ENCODE measurements at places on chromosomes 6 and 20. TPM values are rescaled to one million over a fixed set of nuclear protein-coding genes. Genes with fewer than 3 reads are reported as not detected.

DNA sequence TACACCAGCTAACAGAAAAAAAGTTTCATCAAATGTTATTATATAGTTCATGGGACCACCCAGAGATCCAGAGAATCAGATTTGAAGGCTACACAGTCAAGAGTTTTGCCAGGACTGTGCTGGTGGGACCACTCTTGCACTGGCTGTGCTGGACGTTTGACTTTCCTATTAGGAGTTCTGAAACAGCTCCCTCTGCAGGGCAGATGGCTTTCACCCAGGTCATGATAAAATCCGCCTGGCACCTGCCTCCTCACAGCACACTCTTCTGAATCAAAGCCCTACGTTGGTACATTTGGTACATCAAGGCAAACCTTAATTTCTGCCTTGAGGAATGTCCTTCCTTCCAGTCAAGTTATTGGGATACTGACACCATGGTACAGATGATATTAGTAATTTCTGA is 302.1 kb downstream of the ZNF217 start:
- H3K27ac ChIP-seq, result no peak overlapping the region
- no peak overlapping the region for H3K4me3 ChIP-seq
- H3K27me3 ChIP-seq, result peaks cover 4% of the 10 kb centered on the region
- DNase-seq, result peak; percentile 15

TRAPPC3L gene
- total RNA-seq, result not detected

DNA sequence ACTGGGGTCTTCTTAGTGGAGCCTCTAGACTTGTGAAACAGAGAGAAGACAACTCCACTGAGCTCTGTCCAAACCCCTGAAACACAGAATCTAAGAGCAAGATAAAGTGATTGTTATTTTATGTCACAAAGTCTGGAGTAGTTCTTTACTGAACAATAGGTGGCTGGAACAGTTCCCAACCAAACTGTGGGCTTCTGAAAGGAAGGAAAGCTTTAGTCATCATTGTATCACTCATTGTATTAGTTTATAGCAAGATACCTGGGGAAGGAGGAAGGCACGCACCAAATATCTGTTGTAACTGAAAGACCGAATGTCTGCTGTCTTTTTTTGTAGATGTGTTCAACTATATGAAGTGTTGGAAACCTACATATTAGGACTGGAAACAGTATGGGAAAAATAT is 284.9 kb upstream of the TBX18 start:
- no peak overlapping the region for H3K27ac ChIP-seq
- H3K36me3 ChIP-seq, result no peaks in the 10 kb centered on the region
- H3K4me1 ChIP-seq, result no peaks in the 10 kb centered on the region
- no peak overlapping the region for H3K4me3 ChIP-seq
- H3K27me3 ChIP-seq, result no peaks in the 10 kb centered on the region

ZNF831 gene
- total RNA-seq, result 11.9 TPM

MYLK2 gene
- 0.13 TPM for total RNA-seq

GRCh38 chr6:41515995-41516394 is 30.2 kb upstream of the FOXP4 start:
- no peaks in the 10 kb centered on the region for H3K4me1 ChIP-seq
- DNase-seq, result no peak
- H3K27me3 ChIP-seq, result no peaks in the 10 kb centered on the region
- no peak overlapping the region for H3K27ac ChIP-seq
- no peak overlapping the region for H3K4me3 ChIP-seq
- no peaks in the 10 kb centered on the region for H3K36me3 ChIP-seq

DNA sequence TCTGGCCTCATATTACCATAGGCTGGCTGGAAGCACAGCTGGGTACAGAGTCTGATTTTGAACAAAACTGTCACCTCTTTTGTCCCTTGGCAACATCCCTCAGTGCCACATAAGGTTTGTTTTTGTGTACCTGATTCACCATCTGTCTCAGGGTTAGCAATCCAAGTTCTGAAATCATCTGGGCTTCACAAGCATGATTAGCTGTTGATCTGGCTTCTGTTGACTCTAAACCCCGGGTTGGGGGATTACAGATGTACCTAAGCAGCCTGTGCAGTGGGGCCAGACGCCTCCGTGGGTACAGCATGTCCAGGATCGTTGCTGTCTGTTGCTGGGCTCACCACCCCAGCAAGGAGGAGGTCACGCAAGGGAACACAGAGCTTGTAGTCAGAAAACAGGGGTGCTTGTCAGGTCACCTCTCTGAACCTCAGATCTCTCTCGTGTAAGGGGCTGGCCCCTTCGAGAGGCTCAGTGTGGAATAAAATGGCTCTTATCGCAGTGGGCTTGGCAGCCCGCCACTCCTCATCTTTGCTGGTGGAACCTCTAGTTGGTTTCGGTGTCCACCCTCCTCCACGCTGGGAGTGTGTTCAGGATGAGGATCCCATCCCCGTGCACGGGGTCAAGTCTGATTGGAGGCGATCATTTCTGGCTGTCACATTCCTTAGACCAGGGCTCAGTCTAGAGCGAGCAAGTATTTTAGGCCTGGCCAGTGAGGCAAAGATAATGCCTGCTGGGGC is 39.2 kb upstream of the ZNF831 start:
- no peaks in the 10 kb centered on the region for H3K27me3 ChIP-seq
- no peak overlapping the region for H3K4me3 ChIP-seq
- peaks cover 9% of the 10 kb centered on the region for H3K36me3 ChIP-seq
- H3K27ac ChIP-seq, result peak overlapping the region; percentile 97

GRCh38 chr6:25266456-25267100 is 12.6 kb upstream of the CARMIL1 start:
- no peak for DNase-seq
- H3K27me3 ChIP-seq, result peaks cover 1% of the 10 kb centered on the region

GRCh38 chr20:50217207-50217949 is 26.7 kb downstream of the CEBPB start:
- no peak overlapping the region for H3K4me3 ChIP-seq
- peaks cover 10% of the 10 kb centered on the region for H3K27me3 ChIP-seq
- DNase-seq, result no peak
- H3K4me1 ChIP-seq, result no peaks in the 10 kb centered on the region
- no peak overlapping the region for H3K27ac ChIP-seq
- no peaks in the 10 kb centered on the region for H3K36me3 ChIP-seq

DNA sequence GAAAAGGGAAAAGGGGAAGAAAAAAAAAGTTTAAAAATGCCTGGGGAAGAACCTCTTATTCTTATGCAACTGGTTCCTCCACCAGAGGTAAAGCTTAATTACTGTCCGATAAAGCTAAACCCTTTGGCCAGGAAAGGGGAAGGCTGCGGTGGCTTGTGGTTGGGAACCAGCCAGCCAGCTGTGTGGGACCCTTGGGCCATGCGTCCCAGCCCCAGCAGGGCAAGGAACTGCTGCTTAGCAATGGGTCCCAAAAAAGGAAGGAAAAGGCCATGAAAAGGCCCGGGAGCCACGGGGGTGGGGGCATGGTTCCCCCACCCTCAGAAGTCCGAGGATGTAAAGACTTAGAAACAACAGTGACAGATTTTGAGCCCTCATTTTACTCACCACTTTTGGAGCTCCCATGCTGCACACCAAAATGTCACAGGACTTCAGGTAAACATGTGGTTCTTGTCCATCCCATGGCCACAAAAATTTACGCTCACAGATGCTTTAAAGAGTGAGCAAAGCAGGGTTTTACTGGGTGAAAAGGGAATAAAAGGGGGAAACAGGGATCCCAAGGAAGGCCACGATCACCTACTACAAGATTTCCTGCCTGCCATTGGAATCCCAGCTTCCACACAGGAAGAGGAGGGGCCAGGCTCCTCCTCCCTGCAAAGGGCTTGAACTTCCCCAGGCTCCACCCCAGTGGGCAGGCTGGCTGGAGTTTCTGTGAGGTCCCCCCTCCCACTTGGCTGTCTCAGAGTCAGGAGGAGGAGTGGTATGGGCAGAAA is 1234.7 kb upstream of the GJE1 start:
- H3K4me3 ChIP-seq, result peak overlapping the region; percentile 12
- H3K4me1 ChIP-seq, result no peaks in the 10 kb centered on the region
- H3K27me3 ChIP-seq, result peaks cover 2% of the 10 kb centered on the region
- no peak overlapping the region for H3K27ac ChIP-seq
- no peak for DNase-seq
- no peaks in the 10 kb centered on the region for H3K36me3 ChIP-seq

HEY2 gene
- not detected for total RNA-seq

GRCh38 chr20:21105429-21106170 is 558 bp downstream of the LINC00237 start:
- DNase-seq, result peak; percentile 25
- peaks cover 24% of the 10 kb centered on the region for H3K4me1 ChIP-seq
- no peak overlapping the region for H3K27ac ChIP-seq
- H3K27me3 ChIP-seq, result peaks cover 67% of the 10 kb centered on the region
- H3K36me3 ChIP-seq, result peaks cover 1% of the 10 kb centered on the region

- no peaks in the 10 kb centered on the region for H3K27me3 ChIP-seq
- H3K4me1 ChIP-seq, result peaks cover 14% of the 10 kb centered on the region
- no peak for DNase-seq
Observed at GRCh38 chr6:118783931-118784550, 109.9 kb upstream of the ASF1A start.

WFDC2 gene
- total RNA-seq, result 1.3 TPM

SLC17A3 gene
- not detected for total RNA-seq

EBF4 gene
- total RNA-seq, result 1.2 TPM

- H3K27ac ChIP-seq, result no peak overlapping the region
- no peak for DNase-seq
- peaks cover 19% of the 10 kb centered on the region for H3K27me3 ChIP-seq
- H3K36me3 ChIP-seq, result no peaks in the 10 kb centered on the region
- H3K4me1 ChIP-seq, result no peaks in the 10 kb centered on the region
Observed at GRCh38 chr20:46700481-46700880, 9.0 kb upstream of the SLC2A10 start.

RNF144B gene
- 1.9 TPM for total RNA-seq

GRCh38 chr20:17967521-17968365 is 851 bp downstream of the SNX5 start:
- no peak for DNase-seq
- H3K4me3 ChIP-seq, result peak overlapping the region; percentile 92
- peaks cover 81% of the 10 kb centered on the region for H3K36me3 ChIP-seq

DNA sequence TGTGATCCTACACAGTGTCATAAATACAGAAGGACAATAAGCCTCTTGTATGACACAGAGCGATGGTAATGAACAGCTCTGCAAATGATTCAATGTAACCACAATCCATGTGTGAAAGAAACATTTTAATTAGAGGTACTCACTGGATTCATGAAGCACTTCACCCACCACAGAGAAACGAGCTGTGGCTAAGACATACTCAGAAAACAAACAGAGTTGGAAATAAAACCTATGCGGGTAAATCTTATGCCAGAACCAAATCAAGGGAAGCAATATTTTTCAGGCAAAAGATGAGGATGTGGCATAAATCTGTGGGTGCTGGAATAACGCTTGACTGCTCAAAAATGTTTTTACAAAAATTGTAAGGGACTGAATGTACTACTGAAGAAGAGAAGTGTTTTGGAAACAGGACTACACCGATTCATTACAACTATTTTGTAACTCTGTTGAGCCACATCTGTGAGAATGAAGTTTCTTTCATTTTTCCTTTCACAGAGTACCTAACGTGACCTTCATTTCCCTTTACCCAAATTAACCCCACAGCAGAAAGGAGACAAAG is 112.1 kb downstream of the WDR27 start:
- H3K27me3 ChIP-seq, result no peaks in the 10 kb centered on the region
- H3K27ac ChIP-seq, result peak overlapping the region; percentile 58
- H3K4me1 ChIP-seq, result peaks cover 21% of the 10 kb centered on the region
- H3K4me3 ChIP-seq, result peak overlapping the region; percentile 13
- DNase-seq, result peak; percentile 43

GRCh38 chr6:79138146-79138545 is 60.1 kb upstream of the PHIP start:
- no peak for DNase-seq
- H3K36me3 ChIP-seq, result peaks cover 3% of the 10 kb centered on the region
- no peaks in the 10 kb centered on the region for H3K4me1 ChIP-seq
- H3K27ac ChIP-seq, result no peak overlapping the region
- no peak overlapping the region for H3K4me3 ChIP-seq
- H3K27me3 ChIP-seq, result peaks cover 16% of the 10 kb centered on the region

- peaks cover 10% of the 10 kb centered on the region for H3K27me3 ChIP-seq
- H3K36me3 ChIP-seq, result no peaks in the 10 kb centered on the region
- H3K4me1 ChIP-seq, result peaks cover 12% of the 10 kb centered on the region
- H3K4me3 ChIP-seq, result no peak overlapping the region
- no peak for DNase-seq
- no peak overlapping the region for H3K27ac ChIP-seq
Observed at GRCh38 chr6:13870214-13870830, 54.4 kb upstream of the RNF182 start.

PRR18 gene
- 0.27 TPM for total RNA-seq

DNA sequence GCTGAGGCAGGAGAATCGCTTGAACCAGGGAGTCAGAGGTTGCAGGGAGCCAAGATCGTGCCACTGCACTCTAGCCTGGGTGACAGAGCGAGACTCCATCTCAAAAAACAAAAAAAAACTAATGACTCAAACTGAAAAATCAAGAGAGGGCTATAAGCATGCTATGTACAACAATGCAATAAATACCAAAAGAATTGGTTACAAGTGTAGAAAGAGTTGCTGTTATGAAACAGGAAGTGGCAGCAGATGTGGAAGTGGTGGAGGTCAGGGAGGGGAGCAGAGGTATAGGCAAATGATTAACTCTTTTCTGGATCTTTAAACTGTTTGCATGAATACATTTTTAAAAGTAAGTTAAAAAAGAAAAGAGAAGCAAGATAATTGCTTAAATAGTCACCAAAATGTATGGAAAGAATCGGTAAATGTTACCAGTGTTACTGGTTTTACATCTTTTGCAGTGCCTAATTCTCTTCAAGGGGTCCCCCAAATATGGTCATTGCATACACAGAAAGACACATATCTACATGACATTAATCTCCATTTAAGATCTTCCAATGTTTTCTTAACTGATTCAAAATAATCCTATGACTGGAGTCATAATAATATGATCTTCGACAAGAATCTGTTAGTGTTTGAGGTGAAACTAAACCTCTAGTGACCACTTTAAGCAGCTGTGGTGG is 15.0 kb downstream of the CALHM6 start:
- H3K4me3 ChIP-seq, result peak overlapping the region; percentile 20
- peak; percentile 71 for DNase-seq
- no peaks in the 10 kb centered on the region for H3K27me3 ChIP-seq
- peaks cover 1% of the 10 kb centered on the region for H3K36me3 ChIP-seq

DNA sequence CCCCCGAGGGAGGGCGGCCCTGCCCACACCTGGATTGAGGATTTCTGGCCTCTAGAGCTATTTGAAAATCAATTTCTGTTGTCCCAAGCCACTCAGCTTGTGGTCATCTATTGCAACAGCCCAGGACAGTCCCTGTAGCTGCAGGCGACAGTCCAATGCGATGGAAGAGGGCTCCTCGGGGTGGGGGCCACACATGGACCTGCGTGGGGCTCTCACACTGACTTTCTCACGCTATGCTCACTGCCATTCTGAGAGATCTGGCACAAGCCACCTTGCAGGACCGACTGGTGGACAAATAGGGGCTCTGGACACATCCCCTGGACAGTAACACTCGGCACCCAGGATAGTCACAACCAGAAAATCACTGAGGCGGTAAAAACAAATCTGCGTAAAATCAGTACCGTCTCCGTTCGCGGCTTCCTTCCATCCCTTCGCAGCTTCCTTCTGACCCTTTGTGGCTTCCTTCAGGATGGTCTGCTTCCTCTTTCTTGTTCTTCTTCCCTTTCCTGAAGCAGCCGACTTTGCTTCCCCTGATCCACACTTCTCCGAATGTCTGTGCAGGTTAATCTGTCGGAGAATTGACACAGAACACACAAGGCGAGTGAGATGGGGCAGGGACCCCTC is 21.8 kb downstream of the CTCFL start:
- H3K27me3 ChIP-seq, result peaks cover 29% of the 10 kb centered on the region
- no peaks in the 10 kb centered on the region for H3K36me3 ChIP-seq
- no peak for DNase-seq
- H3K27ac ChIP-seq, result no peak overlapping the region
- H3K4me3 ChIP-seq, result no peak overlapping the region
- H3K4me1 ChIP-seq, result peaks cover 6% of the 10 kb centered on the region

GRCh38 chr6:13811627-13812358 is 2.6 kb downstream of the MCUR1 start:
- peaks cover 37% of the 10 kb centered on the region for H3K4me1 ChIP-seq
- no peak overlapping the region for H3K4me3 ChIP-seq
- DNase-seq, result no peak
- H3K27me3 ChIP-seq, result no peaks in the 10 kb centered on the region
- peaks cover 5% of the 10 kb centered on the region for H3K36me3 ChIP-seq
- H3K27ac ChIP-seq, result no peak overlapping the region
